ENCODE measurements at places on chromosomes 1 and 21.

GRCh38 chr1:117077267-117077666 lies 17.1 kb downstream of the TTF2 start:
- DNase-seq, result no peak

- DNase-seq, result no peak
Observed at GRCh38 chr1:92478393-92478792, 8.3 kb downstream of the GFI1 start.

DNA sequence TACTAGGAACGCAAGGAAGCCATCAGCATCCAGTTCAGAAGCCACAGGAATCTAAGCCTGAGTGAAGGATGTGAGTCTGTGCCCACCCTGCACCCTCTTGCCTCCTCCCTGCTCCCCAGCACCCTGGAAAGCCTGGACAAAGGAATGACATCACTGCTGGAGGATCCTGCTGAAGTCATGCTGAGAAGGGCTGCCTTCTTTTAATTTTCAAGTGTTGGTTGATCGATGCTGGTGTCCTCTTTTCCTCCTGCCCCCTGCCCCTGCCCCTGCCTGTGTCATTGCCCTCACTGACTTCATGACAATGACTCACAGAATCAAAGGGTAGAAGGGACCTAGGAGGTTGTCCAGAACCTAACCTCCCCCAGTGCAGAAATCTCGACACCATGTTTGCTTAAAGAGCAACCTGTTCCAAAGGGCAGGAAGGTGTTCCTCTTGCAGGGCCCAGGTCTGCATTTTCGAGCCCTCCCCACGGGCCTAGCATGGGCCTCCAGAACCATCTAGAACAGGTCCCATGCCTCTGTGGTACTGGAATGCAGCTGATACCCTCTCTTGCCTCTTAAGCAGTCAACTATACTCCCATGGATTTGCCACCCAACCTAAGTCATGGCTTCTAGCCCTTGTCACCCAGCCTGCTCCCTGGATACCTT lies 9.6 kb downstream of the DHRS3 start:
- no peak for DNase-seq

DNA sequence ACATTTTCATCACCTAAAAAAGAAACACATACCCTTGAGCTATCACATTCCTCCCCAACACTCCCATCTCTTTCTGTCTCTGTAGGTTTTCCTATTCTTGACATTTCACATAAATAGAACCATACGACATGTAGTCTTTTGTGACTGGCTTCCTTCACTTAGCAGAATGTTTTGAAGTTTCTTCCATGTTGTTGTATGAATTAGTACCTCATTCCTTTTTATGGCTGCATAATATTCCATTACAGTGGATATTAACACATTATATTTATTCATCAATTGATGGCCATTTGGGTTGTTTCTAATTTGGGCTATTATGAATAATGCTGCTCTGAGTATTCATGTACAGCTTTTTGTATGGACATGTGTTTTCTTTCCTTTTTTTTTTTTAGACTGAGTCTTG lies 11.8 kb downstream of the WDTC1 start:
- DNase-seq, result no peak

DNA sequence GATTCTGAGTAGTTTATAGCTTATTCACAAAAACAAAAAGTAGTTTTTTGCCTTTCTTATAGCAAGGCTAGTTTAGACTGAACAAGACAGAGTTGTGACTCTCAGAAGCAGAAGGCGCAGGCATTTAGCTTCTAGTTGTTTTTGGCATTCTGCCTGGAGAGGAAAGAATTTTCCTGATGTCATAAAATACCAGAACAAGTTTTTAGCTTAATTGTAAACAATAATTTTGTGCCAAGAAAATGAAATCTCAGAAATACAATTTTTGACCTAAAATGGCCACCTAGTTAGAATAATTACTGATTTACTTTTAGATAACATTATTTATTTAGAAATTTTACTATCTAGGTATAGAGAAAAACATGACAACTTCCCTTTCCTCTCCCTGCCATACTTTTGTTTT lies 1.0 kb downstream of the DNAJB4 start:
- DNase-seq, result no peak

GRCh38 chr1:54014009-54014629 lies 3.9 kb downstream of the LDLRAD1 start:
- no peak for DNase-seq

DNA sequence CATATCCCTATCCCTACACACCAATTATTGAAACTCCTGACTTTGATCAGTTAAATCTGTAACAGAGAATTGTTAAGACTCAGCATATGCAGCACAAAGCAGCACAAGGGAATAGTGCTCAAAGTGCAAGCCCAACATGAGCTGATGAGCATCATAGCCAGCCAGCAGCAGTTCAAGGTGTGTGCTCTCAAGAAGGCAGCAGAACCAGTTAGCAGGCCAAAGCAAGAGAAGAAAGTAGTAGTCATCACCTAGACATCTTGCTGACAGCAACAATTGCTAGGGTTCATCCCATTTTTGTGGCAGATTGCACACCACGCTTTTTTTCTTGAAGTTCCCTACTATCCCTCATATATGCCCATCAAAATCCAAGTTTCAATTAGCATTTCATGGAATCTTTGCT lies 478.3 kb downstream of the COL11A1 start:
- DNase-seq, result no peak

DNA sequence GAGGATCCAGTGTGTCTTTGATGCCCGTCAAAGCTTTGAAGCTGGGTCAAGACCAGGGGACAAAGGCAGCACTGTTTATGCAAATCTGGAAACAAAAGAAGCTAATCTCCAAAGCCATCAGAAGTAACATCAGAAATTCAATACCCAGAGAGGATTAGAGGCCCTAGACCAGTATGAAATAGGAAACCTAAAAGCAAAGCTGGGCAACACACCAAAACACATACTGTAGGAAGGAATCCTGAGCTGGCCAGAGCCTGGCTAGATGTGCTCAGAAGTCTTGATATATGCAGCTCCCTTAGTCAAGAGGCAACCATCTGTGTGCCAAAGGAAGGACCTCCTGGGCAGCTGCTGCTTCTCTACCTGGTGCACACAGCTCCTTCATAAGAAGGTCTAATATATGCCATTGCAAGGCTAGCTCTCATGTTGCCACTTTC lies 12.3 kb downstream of the COLGALT2 start:
- DNase-seq, result no peak

GRCh38 chr1:160629286-160630210 lies 17.3 kb downstream of the SLAMF1 start:
- peak; percentile 73 for DNase-seq

DNA sequence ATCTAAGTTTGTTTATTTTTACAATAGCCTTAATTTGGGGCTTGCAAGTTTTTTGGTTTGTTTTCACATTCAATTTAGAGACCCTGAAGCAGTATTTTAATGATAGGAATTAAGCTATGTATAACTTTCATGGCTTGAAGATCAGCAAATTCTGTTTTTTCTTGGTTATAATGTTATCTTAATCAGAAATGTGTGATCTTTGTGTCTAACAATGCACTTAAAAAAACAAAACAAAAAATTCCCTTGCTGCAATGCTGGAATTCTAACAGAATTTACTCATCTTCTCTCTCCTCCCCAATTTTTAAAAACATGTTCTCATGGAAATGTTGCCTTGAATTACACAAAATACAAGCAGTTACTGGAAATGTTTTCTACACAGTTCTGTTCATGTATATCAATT lies 113.1 kb downstream of the OLFML2B start:
- no peak for DNase-seq

GRCh38 chr1:164780111-164780812 lies 221.3 kb downstream of the PBX1 start:
- DNase-seq, result no peak

DNA sequence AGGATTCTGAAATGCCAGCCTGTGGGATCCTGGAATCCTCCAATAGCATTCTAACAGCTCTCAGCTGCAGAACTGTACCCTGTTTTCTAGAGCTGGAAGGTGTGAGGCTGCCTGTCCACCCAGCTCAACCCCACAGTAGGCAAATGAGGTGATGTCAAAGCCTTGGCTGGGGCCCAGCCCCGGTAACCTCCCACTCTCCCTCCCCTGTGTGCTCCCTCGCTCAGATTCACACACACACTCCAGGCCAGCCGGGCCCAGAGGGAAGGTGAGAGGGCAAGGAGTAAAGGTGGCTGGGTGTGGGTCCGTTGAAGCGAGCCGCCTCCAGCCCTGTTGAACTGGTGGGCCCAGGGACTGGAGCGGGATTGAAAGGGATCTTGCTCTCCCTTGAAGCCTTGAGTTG lies at the start of gene BSND:
Gene BSND, plus strand, starts transcription at position 257 of the 400 bp plus-strand sequence. CDS start 254 bp downstream, outside the sequence.
- no peak for DNase-seq
